Activated CD4-positive, alpha-beta T cell treated with anti-CD3 and anti-CD28 coated beads, Interleukin-2, Interleukin-4, amounts not matched to agents 100 ng/mL and 50 ng/mL, durations not matched to agents 16 hours and 8 hours (primary cell): ENCODE measurements at places on chromosomes 7 and 10.

- peak; percentile 27 for DNase-seq
Observed at GRCh38 chr7:42471573-42472174, 234.7 kb upstream of the GLI3 start.

- DNase-seq = no peak
Observed at GRCh38 chr7:43692582-43693373, 36.5 kb downstream of the COA1 start.

DNA sequence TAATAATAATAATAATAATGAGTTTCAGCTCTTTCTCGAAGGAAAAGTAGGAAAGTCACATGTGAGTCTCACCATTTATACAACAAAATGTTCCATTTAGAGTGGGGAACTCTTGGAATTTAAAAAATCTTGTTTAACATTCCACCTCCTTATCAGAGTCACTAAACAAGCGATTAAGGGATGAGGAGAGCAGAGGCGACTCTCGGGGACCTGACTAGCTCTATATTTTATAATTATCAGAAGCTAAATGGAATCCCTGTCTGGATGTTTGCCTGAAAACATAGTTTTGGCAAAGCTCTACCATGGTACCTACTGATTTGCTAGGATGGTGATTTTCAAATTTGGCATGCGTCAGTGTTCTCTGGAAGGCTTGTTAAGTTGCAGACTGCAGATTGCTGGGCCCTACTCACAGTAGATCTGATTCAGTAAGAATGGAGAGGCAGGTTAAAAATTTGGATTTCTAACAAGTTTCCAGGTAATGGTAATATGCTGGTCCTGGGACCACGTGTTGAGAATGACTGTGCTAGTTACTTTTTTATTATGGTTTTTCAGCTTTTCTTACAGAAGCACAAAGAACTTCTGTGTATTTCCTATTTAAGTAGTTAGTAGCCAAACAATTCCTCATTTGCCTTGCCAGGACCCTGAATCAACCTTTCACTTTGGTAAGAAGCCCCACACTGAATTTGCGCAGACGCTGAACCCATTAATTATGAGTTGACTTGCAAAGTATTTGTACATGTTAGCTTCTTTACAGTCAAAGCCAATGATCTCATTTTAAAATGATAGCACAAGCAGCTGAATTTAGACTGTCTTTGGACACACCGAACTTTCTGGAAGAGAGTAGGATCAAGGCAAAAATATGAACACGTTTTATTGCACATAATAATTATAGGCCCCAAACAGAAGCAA is 39.5 kb downstream of the CPED1 start:
- DNase-seq = no peak

GRCh38 chr7:128014811-128015210 is 16.4 kb downstream of the LRRC4 start:
- no peak for DNase-seq

- no peak for DNase-seq
Observed at GRCh38 chr7:41107938-41108448, 594.9 kb downstream of the INHBA start.

DNA sequence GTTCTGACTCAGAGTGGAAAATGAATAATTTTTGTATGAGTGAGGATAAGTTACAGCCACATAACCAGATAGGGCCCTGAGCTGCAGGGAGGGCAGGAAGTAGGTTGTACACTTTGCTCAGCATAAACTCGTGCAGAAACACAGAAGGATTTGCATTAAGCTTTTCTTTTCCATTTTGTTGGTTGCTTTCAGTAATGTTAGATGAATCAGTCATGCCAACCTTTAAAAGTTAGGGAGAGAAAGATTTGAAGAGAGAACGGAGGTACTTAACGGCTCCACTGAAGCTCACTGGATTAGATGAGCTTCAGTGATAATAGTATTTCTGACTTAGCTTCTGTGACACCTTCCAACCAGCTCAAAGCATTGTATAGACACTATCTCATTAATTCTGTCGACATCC is 348.1 kb downstream of the GATA3 start:
- peak; percentile 82 for DNase-seq
